DMS79 treated with DMSO at 0.1 percent for 48 hours (cell line): ENCODE measurements at places on chromosomes 3 and 15.

GRCh38 chr15:57198654-57199291 is 177.5 kb upstream of the CGNL1 start:
- peak; percentile 85 for DNase-seq

- DNase-seq, result no peak
Observed at GRCh38 chr3:15011174-15011573, 53.9 kb downstream of the MRPS25 start.

DNA sequence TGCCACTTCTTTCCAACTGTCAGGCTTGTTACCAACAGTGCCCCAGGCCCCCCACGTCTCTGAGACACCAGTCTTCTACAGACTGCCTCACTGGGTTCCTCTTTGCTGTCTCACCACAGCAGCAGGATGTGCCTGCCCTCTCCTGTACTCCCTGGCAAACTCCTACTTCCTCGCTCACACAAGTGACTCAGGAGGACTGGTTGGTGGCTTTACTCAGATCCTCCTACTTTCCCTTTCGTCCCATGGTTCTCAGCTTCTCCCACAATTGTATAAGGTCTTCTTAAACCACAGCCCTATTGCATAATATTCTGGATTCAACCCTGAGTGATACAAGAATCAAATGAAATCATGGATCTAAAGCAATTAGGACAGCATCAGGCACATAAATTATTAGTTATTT is 246.6 kb upstream of the PROK2 start:
- no peak for DNase-seq

DNA sequence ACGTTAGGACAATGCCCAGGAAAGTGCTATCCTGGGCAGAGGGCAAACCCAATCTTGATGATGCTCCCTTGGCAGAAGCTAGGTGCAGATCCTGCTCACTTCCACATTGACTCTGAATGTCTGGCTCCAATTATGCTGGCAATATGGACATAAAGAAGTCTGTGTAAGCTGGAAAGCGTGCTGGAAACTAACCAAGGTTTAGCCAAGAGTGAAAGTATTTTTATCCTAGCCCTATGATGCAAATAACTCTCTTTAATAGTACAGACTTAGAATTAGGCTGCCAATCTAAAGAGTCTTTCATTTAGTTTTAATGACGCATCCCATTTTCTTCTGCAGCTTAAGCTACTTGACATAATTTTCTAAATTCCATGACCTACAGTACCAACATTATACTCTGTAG is 571.8 kb downstream of the TUSC7 start:
- no peak for DNase-seq

GRCh38 chr15:78211189-78211921 is 23.0 kb downstream of the ACSBG1 start:
- no peak for DNase-seq

- no peak for DNase-seq
Observed at GRCh38 chr3:8406479-8406878, 95.1 kb upstream of the LMCD1 start.

GRCh38 chr3:46663591-46664135 is 29.8 kb downstream of the ALS2CL start:
- peak; percentile 42 for DNase-seq

- DNase-seq, result no peak
Observed at GRCh38 chr3:48347500-48347899, 14.0 kb upstream of the SPINK8 start.
